ENCODE measurements at places on chromosomes 1 and 21. TPM values are rescaled to one million over a fixed set of nuclear protein-coding genes. Genes with fewer than 3 reads are reported as not detected.

GRCh38 chr1:189819751-189820150 is 657.9 kb downstream of the BRINP3 start:
- no peak overlapping the region for H3K27ac ChIP-seq
- no peak for DNase-seq
- H3K4me3 ChIP-seq = no peak overlapping the region
- no peaks in the 10 kb centered on the region for H3K4me1 ChIP-seq

DNA sequence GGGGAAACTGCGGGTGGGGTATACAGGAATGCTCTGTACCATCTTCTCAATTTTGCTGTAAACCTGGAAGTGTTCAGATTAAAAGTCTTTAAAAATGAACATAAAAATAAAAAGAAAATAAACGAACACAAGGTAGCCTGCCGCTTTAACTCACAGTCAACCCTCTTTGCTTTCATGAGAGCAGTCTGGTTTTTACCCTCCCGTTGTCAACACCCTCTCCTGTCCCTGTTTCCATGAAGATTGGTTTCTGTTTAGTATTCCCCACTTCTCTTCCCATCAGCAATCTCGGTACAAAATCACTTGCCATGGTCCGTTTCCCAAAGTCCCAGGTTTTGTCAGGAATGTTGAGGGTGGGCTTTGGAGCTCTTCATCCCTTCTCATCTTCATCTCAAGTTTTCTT is 28.8 kb downstream of the MT1HL1 start:
- H3K27ac ChIP-seq = no peak overlapping the region
- H3K27me3 ChIP-seq = no peaks in the 10 kb centered on the region
- H3K4me3 ChIP-seq = no peak overlapping the region
- peaks cover 24% of the 10 kb centered on the region for H3K4me1 ChIP-seq
- no peak for DNase-seq

The APOBEC4 gene
- 0.11 TPM for total RNA-seq

The ALPL gene
- 10.2 TPM for total RNA-seq

GRCh38 chr1:189960769-189961168 is 516.9 kb downstream of the BRINP3 start:
- DNase-seq = no peak
- no peak overlapping the region for H3K4me3 ChIP-seq
- no peak overlapping the region for H3K27ac ChIP-seq
- H3K4me1 ChIP-seq = no peaks in the 10 kb centered on the region

The KCNAB2 gene
- 31.0 TPM for total RNA-seq

The LRRC38 gene
- 0.30 TPM for total RNA-seq

Measured in left ventricle myocardium inferior (tissue), 1 donor.